ENCODE measurements at places on chromosomes 6 and 20.

GRCh38 chr6:45822246-45822812 is 193.3 kb downstream of the CLIC5 start:
- no peak for DNase-seq

GRCh38 chr6:30149858-30150550 is 11.0 kb downstream of the TRIM10 start:
- DNase-seq, result no peak

GRCh38 chr6:18585032-18585573 is 198.0 kb downstream of the RNF144B start:
- DNase-seq, result no peak

- DNase-seq, result no peak
These were observed 503 bp upstream of the GPLD1 start for GRCh38 chr6:24489881-24490280.

DNA sequence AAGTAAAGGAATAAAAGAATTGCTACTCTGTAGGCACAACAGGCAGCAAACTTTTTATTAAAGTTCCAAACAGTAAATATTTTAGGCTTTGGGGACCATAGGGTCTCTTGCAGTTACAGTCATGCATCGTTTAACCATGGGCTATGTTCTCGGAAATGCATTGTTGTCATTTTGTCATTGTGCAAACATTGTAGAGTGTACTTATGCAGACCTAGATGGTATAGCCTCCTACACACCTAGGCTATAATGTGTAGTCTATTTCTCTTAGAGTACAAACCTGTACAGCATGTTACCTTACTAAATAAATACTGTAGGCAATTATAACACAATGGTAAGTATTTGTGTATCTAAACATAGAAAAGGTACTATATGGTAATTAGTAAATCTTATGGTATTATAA is 54.7 kb downstream of the CDS2 start:
- DNase-seq, result no peak

- no peak for DNase-seq
These were observed 702.7 kb downstream of the MAFB start for GRCh38 chr20:39986173-39986904.

DNA sequence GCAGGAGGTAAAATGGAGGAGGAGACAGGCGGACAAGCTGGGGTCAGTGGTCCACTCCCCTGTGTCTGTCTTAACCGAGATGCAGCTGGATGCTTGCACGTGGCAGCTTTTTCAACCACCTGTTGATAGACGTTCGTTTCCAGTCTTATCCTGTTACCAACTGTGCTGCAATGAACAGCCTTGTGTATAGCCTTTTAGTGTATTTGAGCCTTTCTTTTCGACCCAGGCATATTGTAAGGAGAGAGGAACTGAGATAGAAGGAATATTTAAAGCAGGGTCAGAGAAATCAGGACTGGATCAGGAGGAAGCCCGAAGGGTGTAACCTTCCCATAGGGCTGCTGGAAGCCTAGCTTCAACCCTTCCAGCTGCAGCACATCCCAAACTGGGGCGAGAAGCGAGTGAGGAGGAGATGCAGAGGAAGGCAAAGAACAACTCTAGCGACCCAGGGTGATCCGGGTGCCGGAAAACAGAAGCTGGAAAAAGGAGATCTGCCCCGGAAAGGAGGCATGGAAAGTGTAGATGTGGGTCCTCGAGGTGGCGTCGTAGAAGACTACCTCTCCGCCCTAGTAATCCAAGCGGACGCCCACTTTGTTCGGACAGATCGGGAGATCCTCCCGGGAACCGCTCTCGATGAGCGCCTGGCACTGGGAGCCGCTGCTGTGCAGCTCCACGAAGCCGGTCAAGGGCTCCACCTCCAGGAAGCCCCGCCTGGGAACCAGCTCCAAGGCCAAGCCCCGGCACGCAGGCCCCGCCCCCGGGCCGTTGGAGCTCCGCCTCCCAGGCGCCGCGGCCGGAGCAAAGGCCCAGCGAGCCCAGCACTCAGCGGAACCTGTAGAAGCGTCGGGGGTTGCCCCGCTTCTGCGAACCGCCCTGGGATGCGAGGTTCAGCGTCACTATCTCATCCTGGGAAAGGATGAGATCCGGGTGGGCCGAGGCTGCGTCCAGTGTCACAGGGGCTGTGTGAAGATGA is 11.2 kb downstream of the TRIM31 start:
- peak; percentile 48 for DNase-seq

GRCh38 chr20:11544029-11544678 is 373.5 kb upstream of the BTBD3 start:
- peak; percentile 13 for DNase-seq

- DNase-seq, result no peak
These were observed 25.3 kb downstream of the ANKS1A start for GRCh38 chr6:34914358-34914757.

DNA sequence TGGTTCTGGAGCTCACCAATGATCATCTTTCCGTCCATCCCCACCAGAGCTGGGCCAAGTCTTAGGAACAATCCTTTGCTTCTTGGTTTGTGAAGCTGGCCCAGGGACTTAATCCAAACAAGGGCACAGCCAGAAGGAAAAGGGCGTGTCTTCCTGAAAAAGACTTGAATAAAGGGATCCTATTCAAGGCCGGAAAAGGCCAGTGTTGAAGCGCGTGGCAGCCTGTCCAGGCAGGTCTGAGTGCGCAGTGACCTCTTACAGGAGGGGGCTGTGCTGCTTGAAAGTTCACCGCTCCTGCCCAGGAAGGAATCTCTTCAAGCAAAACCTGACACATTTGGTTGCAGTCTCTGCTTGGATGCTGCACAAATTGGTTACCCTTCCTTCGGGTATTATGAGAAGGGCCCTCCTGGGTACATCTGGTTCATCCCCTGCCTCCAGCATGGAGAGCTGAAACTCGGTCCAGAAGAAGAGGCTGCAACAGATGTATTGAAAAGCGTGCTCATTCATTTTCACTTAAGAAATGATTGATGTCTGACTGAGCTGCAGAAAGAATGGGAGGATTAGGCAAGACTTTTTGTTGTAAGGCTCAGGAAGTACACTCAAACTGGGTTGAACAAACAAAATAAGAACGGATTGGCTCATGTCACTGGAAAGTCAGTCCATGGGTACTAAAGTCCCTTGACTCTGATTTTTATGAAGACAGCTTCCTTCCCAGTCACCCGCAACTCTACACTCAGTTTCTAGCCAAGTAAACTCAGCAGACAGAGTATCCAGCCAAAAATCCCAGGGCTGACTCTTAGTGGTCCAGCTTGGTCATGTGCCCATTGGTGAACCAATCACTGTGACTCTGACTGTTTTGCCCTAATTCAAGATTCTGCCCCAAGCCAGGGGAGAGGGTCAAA is 136.3 kb downstream of the TFAP2C start:
- DNase-seq, result no peak

DNA sequence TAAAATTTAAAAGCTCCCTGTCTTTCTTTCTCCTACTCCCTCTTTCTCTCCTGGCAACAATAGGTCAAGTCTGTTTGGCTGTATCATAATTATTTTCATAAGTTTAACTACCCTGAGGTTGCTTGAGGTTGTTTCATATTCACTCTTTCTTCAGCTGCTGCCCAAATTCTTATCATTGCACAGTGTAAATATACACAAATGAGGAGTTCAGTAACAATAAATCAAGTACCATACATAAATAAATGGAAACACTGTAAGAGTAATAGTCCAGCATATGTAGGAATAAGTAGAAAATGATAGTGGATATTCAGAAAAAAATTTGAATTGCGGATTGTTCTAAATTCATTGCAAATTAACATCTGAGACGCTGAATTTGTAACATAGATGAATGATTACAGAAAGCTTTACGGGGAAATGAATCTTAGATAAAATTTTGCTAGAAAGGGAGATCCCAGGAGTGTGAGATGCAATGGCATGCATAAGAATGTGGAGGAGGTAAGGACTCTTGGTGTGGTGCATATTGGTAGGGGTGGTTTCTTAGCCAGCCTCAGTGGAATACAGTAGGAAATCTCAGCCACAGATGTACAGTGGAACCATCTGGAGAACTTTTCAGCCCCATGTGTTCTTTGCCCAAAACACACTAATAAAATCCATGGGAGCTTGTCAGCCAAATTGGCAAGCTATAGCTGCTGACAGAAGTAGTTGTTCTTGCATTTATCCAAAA is 480.7 kb downstream of the HTR1B start:
- DNase-seq, result no peak

- DNase-seq, result no peak
These were observed 223.6 kb upstream of the CITED2 start for GRCh38 chr6:139597771-139598755.

GRCh38 chr20:1809611-1810510 is 85.3 kb upstream of the SIRPA start:
- DNase-seq, result no peak

- no peak for DNase-seq
These were observed 34.9 kb downstream of the PTPN1 start for GRCh38 chr20:50545126-50545525.

DNA sequence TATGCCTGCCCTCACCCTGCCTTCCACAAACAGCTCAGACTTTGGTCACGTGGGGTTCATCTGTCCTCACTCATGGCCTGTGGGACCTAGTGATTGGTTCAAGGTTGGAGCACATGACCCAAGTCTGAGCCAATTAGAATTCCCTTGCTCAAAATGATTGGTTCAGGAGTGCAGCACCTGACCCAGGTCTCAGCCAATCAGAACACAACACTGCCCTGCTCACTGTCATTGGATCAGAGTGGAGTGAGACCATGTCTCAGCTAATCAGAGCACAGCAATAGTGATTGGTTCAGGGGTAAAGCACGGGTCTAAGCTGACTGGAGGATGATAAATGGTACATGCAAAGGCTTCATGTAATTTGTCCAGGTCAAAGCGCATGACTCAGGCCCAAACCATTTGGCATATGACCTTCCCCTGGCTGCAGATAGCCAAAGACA is 102.2 kb downstream of the PREX1 start:
- DNase-seq, result no peak

- DNase-seq, result no peak
These were observed 123.2 kb upstream of the BTBD3 start for GRCh38 chr20:11794525-11794924.

DNA sequence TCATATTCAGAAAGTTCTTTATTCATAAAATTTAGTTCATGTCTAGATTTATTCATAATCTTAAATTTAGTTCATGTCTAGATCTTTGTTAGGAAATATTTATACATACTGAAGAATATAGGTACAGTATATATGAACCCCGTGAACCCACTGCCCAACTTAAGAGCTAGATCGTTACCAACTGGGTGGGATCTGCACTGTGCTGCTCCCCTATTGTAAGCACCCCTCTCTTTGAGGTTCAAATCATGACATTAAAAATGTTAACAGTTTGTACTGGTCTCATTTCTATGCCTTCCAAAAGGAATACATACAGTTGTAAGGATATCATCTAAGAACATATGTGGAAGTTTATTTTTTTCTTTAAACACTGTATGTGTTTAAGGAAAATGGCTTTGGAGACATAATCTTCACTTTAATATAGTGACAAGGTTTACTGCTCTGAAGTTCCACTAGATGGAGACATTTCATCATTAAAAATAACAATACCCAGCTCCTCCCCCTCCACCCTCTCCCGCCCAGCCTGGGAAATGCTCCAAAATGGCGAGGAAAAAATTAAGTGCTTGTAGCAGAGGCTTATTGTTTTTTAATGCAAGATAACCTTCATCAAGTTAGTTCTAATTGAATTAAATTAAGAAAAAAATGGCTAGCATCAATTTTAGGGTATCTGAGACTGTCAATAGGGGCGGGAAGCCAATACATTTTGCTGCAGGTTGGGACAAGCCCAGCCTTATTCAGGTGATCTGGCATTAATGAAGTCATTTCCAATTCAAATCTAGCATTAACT is 104.1 kb upstream of the TRAF3IP2 start:
- peak; percentile 73 for DNase-seq

DNA sequence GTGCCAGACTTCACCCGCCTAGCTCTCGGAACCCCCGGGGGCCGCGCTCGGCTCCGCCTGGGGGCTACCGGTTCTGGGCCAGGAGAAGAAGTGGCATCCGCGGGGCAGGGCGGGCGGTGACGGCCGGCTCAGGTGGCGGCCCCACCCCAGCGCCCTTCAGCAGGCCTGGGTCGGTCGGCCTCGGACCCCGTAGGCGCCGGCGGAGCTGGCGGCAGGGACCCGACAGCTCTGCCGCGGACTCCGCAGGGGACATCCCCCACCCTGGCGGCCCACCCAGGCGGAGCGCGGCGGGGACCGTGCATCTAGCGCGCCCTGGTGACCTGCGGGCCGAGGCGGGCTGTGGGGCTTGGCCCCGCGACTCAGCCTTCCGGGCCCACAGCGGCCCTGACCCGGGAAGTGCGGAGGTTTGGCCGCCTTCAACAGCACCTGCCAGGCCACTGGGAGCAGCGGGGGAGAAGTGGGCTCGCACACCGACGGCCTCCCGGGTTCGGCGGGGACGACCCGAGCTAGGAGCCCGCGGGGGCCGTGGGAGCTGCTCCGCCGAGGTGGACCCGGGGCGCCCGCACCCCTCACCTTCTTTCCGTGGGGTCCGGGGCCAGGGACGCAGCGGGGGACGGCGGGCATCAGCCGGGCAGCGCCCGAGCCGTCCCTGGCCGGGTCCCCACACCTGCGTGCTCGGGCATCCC is 87.1 kb downstream of the TMEM242 start:
- DNase-seq, result no peak

DNA sequence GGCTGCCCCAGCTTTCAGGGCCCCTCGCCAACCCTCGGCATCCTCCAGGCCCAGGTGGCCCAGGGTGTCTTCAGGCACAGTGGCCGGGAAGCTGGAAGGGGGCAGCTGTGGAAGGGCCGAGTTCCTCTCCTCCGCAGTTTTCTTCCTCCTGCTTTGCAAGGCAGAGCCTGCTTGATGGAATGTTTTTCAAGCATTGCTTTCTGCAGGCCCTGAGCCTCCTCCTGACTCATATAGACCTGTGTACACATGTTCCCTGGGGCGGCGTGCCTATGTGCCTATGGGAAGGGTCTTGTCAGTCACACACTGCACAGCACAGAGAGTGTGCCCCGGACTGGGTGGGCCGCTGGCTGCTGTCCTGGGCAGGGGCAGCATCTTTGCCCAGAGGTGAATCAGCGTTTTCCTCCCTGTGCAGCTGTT is 107.5 kb downstream of the ERMARD start:
- no peak for DNase-seq

DNA sequence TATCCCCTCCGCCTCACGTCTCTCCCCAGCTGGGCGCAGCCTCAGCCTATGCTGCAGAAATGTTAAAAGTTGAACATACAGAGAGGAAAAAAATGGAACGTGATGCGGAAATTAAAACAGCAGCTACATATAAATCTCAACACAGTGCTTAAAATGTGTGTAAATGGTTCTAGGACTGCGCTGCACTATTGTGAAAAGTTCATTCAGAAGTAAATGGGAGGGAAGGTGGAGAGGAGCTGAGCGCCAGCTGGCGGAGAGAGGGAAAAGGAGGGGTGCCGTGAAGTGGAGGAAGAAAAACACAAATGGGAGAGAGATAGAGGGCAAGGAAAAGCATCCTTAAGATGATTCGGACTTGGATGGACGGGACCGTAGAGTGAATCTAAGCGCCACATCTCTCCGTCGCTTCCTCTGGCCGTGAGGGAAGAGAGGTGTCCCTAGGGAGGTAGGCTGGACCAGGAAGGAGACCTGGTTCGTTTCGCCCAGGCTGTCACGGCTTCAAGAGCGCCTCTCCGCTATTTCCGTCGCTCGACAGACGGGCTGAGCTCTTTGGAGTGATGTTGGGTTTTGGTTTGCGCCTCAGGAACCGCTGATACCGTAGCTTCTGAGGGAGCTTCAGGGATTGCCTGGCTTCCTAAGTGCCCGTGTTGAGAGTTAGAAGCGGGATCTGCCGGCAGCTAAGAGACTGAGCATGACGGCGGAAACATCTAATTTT is 113.7 kb downstream of the TRIM27 start:
- no peak for DNase-seq

- DNase-seq, result no peak
These were observed 92.9 kb downstream of the FOXC1 start for GRCh38 chr6:1702580-1703051.

- no peak for DNase-seq
These were observed 20.1 kb downstream of the C6orf163 start for GRCh38 chr6:87364602-87365252.

GRCh38 chr6:56691814-56692213 is 49.1 kb upstream of the DST start:
- no peak for DNase-seq

All from CD4-positive, alpha-beta T cell treated with Interleukin-4 for 4 hours (primary cell).